ENCODE measurements at places on chromosomes 5 and 9.
A peak's percentile ranks its signal among the peaks of the same experiment; 100 is the strongest.

GRCh38 chr5:32953694-32954093 lies 242.6 kb downstream of the NPR3 start:
- DNase-seq, result no peak

- DNase-seq, result no peak
Measured at GRCh38 chr9:87869082-87869481, 13.6 kb upstream of the SPATA31E1 start.

- DNase-seq, result no peak
Measured at GRCh38 chr5:34002629-34003328, 5.1 kb downstream of the AMACR start.

- peak; percentile 41 for DNase-seq
Measured at GRCh38 chr9:33223696-33224095, 16.3 kb upstream of the SPINK4 start.

- no peak for DNase-seq
Measured at GRCh38 chr9:76703270-76703669, 61.0 kb upstream of the PCA3 start.

DNA sequence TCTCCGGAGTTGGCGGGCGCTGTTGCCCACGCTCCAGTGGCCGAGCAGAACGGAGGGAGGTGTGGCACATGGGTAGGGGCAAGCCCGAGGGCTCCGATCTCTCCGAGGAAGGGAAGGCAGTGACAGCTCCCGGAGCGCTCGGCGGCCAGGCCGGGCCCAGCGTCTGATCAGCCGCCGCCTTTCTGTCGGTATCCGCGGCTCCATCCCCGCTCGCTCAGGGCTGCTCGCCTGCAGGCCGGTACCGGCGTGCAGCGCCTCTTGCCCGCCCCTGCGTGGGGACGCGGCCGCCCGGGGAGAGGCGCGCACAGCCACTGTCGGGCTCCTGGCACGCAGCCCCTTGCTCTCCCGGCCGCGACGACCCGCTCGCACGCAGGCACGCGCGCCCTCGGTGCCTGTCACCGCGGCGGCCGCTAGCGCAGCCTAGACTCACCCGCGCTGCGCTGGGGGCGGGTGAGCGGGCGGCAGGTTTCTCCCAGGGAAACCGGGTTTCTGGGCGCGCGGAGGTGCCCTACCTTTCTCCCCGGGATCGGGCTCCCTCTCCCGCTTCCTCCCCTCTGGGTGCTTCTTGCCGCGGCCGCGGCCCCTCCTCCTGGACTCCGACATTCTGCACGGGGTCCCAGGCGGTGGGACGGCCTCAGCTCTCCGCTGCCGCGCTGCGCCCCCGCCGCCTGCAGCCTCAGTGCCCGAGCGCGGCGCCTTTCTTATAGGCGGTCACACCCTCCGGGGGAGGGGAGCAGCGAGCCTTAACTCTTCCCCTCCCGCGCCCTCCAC lies 108.4 kb downstream of the PSD2 start:
- no peak for DNase-seq

DNA sequence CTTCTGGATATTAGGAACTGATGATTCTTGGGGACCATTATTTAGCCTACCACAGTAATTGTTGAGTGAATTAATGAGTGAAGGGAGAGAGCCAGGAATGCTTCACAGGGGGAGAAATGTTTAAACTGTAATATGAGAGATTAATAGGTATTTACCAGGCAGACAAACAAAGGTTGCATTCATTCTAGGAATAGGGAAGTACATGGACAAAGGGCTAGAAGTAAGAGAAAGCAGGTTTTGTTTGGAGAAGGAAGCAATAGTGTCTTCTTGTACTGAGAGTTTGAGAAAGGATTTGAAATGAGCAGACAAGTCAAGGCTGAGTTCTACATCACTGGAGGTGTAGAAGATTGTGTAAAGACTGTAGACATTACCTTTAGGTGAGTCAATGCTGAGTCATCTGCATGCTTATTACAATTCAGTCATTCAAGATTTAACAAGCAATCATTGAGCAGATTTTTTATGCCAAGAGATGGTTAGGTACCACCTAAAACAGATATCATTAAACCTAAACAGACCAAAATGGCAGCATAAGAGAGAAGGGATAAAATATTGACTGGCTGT lies 8.0 kb downstream of the TAF1L start:
- DNase-seq, result no peak

DNA sequence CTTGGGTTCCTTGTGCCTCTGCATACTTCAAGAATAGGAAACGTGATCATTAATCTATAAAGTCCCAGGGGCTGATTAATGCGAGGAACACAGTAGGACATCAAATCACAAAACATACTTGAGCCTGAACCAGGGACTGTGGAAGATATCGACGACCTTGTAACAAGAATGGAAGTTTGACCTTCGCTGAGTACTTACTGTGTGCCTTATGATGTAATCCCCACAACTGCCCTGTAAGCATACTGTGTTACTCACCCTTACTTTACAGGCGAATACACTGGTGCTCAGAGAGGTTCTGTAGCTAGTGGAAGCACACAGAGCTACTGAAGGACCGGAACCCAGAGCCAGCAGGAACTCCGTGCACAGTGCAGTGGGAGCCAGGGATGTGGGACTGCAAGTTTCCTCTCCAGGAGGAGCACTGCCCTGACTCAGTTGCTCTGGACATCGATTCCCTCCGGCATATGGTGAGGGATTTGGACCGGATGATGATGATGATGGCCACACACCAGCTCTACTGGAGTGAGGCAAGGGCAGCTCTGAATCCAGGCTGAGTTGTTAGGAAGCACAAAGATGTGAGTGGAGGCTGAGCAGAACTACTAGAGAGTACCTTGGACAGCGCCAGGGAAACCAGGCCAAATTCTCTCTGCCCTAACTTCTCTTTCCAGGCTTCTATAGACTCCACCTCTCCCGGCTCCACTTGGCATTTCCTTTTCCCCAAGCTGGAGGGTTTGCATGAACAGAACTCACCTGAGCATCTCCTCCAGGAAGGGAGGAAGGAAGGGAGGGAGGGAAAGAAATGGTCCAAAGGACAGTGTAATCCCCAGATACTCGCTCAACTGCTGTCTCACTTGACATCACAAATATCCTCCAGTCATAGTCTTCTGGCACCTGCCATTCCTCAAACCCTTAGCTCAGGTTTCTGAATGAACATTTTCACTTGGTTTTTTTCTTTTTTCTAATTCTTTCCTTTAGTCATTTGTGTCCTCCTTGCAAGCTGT lies 1.5 kb upstream of the GABBR2 start:
- DNase-seq, result peak; percentile 9

DNA sequence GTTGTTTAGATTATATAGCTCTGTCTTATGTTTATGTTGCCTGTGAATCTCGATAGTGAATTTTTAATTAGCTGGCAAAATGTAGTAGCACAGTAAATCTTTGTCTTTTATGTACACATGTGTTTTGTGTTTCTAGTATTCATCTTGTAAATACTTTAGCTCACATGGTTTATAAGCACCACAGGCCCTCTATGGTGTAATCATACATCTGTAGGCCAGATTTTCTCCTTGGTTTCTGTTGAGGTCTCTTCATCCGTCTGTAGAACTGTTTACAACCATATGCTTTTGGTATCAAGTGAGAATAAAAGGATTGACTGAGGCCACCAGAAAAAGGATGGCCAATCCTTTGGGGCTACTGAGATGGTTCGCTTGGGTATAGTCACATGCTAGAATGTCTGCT lies 45.0 kb downstream of the PRR16 start:
- DNase-seq, result no peak

DNA sequence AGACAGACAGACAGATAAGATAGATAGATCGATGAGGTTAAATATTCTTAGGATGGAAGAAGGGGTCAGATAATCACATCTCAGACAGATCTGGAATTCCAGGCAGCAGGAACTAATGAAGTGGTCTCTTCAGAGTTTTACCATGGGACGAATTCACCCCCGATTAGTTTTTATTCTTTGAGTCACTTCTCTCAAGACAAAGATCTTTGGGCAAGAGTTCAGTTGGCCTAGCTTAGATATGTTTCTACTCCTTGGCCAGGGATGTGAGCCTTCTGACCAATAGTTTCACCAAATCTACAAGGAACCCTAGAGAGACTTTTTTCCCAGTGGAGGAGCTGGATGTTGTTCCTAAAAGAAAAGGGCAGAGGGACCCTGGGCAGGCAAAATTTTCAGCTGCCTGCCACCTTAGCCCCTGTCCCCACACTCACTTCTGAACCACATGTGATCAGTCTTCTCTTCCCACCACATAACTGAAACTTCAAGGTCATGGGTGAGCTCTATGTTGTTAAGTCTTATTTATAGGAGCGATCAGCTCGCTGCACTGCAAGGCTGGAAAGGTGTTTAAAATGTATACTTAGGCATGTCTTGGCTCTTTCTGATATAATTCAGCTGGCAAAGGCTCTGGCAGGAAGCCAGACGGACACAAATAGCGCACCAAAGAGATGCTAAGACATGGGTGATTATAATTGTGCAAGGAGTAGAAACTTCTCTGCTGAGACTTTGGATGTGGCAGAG lies 132.9 kb downstream of the PALM2AKAP2 start:
- no peak for DNase-seq

DNA sequence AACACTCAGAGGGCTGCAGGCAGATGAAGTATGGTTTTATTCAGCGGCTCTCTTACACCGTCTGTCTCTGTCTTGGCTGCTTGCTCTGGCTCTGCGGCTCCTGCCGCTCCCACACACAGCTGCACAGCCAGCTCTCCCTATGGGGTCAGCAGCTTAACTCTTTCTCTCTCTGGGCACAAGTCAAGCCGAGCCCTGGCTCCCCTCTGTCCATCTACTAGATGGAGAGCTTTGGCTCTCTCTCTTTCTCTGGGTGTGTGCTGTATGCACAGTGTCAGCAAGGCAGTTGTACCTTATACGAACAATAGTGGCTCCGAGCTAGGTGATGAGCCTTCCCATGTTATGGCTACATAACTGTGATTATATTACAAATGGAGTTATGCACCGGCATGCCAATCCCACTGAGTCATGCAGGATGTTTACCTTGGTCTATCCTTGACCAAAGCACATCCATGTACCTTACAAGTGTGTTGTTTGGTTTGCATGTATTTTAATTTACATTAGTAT lies 19.3 kb upstream of the PPP2CA start:
- DNase-seq, result no peak

GRCh38 chr5:45454114-45454513 lies 242.1 kb downstream of the HCN1 start:
- DNase-seq, result no peak

- no peak for DNase-seq
Measured at GRCh38 chr5:52996979-52997378, 7.8 kb downstream of the ITGA2 start.

DNA sequence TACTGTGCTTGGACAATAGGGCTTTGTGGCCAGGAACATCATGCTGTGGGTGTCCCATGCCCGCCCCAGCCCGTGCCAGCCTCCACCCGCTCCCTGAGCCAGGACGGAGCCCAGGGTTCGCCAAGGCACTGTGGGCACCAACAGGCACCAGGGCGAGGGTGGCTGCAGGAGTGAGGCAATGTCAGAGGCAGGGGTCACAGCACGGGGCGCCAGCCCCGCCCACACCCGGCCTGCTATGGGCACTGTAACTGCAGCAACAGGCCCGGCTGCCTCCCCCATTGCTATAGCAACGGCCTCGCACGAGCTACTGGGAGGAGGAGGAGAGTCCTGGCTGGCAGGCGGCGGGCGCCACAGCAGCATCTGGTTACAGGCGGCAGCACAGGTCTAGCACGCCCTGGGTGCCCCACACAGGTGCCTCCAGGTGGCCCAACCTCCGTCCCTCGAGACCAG lies 2.5 kb downstream of the ABCA2 start:
- no peak for DNase-seq
